Activated CD8-positive, alpha-beta memory T cell treated with anti-CD3 and anti-CD28 coated beads for 1 hour (primary cell): ENCODE measurements at places on chromosomes 2 and 18.

- no peak for DNase-seq
These were observed 6.6 kb upstream of the STEAP3 start for GRCh38 chr2:119216994-119217393.

- DNase-seq = no peak
These were observed 322.3 kb downstream of the MYCN start for GRCh38 chr2:16262526-16263178.

- DNase-seq = no peak
These were observed 9.0 kb upstream of the AFTPH start for GRCh38 chr2:64515086-64515485.

DNA sequence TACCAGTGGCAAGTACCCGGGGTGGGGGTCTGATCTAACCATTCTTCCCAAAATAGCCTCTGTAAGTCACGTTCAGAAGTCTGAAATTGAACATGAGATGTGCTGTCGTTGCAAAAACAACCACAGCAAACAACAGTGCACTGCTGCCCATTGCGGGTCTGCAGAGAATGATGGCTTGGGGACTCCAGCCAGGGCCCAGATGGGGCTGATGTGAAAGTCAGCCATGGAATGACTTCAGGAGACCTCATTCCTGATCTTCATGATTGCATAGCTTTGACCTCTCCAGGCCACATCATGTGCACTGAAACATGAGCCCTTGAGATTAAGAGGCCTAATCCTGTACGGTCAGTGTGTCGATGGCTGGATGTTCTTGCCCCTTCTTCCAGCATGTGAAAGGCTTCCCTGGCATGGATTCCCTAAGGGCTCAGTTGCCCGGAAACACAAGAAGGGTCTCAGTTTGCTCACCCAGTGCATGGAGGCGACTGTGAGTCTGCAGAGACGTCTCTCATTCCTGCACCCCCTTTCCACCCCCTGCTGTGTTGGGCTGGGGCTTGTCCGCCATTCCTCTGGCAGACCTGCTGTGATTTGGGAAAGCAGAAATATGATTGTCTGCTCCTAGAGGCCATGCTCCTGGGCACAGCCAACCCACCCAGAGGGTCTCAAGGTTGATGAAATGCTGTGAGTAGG lies 191.6 kb downstream of the SEPTIN10 start:
- DNase-seq = no peak

GRCh38 chr2:12488352-12489318 lies 228.1 kb upstream of the TRIB2 start:
- DNase-seq = peak; percentile 18

DNA sequence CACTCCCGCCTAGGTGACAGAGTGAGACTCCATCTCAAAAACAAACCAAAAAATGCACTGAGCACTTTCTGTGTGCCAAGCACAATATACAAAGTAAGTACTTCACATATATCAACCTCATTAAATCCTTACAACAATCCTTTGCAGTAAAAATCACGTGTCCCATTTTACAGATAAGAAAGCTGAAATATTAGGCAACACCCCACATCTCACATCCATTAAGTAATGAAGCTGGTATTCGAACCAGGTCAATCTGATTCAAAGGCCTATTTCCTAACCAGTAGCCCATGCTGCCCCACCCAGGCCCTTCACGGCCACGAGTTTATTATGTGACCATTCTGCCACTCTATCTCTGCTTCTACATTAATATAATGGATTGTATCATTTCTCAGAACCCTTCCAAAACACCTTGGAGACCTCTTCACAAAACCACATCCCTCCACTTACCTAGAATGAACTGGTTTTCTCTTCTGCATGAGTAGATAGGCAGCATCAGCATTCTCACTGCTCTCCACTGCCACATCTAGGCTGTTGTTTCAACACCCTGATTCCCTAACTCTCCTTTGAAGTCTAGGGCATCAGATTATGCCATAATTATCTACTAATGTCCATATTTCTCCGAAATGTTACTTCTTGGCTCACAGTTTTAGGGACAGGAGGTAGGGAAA lies 3.1 kb upstream of the EXOC6B start:
- DNase-seq = no peak

GRCh38 chr2:98487806-98488189 lies 43.1 kb downstream of the INPP4A start:
- no peak for DNase-seq
